ENCODE measurements at places on chromosomes 2 and 18.

DNA sequence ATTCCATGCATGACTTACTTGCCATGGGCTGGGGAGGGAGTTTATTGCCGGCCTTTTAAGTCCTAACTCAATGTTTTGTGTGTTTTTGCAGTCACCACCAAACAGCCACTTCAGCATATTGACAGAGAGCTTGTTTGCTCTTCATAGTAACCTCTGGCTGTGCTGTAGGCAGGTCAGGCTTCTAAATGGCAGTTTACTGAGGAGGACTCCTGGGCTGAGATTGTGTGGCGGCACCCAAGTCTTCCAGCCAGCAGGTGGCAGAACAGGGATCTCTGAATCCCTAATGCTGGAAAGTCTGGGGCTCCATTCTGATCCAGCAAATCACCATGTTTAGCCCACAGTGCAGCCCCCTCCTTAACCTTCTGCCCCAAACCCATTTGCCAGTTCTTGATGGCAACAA is 121.2 kb downstream of the CAPN13 start:
- DNase-seq: no peak

GRCh38 chr2:25123682-25124081 is 44.7 kb downstream of the POMC start:
- DNase-seq: no peak

DNA sequence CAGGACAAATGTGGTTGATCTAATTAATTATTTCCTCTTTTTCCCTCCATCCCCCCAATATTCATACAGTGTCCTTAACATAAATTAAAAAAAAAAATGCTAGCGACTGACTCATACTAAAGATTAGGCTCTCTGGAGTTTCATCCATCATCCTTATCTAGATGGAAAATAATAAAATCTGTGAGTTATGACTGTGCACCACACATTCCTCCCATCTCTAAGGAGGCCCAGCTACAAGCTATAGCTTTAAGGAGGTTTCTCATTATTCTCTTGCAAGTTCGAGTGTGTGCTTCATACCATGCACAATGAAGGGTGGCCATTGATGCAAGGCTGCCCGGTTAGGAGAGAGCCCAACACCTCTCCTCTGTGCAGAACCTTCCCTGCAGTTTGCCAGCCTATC is 77.3 kb downstream of the XDH start:
- no peak for DNase-seq

DNA sequence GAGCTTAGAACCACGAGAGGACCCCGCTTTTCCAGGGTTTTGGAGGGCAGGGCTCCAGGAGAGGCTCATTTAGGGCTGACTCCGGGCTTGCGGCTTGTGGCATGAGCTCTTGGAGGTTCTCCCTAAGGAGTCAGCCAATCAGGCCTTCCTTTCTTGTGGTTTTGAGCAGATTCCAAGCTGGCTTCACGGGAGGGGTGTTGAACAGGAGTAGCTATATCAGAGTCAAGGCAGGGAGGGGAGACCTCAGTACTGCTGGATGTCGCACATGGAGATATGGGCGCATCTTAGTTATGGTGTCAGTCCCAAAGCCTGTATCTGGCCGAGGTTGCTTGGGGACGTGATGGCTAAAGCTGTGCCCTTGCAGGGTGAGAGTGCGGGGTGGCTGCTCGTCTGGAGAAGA is 98.6 kb downstream of the AGAP1 start:
- no peak for DNase-seq

DNA sequence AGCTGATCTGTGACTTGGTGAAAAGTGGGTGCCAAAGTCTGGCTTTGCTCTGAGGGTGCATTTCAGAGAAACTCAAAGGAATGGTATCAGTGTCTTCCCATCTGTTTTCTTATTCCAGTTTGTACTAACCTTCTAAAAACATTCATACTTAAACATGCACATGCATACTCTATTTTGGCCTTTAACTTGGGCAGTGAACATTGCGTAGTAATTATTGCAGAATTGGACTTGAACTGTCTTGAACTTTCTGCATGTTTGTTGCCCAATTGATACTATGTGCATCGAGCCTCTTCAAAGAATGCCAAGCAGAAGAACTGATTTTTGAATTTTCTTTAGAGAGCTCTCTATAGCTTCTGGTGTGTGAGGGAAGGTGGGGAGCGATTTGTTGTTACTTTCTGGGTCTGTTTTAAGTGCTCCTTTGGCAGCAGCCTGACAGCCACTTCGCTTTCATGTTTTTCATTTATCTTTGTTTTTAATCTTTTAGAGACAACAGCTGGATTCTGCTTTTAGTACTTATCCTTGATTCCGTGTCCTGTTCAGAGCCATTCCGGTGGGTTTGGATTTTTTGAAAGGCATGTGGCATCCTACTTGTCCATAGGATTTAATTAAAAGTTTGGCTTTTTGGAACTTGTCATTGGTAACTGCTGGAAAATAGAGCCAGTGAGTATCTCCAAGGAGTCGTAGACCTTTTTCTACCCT is 159.2 kb downstream of the RAPGEF4 start:
- no peak for DNase-seq

DNA sequence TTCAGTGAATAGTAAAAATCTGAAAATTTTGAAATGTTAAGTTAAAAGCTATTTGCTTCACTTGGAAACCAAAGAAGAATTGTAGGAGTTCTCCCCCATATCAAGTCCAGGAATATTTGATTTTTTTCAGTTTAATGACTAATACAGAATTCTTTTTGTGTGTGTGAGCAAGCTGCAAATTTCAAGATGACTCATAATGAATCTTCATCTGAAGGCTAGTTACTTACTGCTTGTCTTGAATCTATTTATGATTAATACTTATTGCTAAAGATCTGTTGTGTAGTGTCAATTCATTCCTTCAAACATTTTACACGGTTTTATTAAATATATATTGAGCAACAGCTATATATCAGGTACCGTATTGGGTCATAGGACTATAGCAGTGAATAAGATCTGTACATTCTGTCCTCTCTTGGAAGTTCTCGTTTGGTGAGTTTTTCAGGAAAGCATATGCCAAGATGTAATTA is 47.8 kb upstream of the CAVIN2 start:
- no peak for DNase-seq

DNA sequence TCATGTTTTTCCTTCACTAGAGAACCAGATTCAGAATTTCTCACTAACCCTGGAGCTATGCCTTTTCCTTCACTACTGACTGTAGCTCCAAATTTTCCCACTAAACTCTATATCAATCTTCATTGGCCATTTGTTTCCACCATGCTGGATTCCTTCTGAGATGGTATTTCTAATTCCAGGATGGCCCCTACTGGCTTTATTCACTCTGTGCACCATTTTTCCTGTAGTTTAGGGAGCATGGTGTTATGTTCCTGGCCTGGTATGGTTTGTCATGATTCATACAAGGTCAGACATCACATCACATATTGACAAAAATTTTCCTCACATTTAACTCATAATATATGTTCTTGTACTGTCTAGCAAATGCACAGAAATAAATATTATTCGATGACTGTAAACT is 229.2 kb upstream of the TFPI start:
- no peak for DNase-seq

GRCh38 chr2:222433332-222434173 is 9.2 kb downstream of the SGPP2 start:
- no peak for DNase-seq

DNA sequence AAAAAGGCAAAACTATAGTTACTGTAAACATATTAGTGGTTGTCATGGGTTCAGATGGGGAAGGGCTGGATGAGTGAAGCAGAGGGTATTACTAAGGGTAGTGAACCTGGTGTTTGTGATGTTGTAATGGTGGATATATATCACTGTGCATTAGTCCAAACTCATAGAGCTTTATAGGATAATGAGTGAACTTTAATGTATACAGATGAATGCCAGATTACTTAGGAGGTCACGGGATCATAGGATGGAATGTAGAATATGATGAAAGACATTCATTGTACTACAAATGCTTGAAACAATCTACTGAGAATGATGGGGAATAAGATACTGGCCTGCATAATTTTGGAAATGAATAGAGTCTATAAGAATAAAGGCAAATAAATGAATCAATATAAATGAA is 226.7 kb upstream of the ZNF804A start:
- DNase-seq: no peak

GRCh38 chr18:79912994-79913831 is 38.2 kb downstream of the SLC66A2 start:
- no peak for DNase-seq

GRCh38 chr18:35580701-35581539 is 620 bp upstream of the GALNT1 start:
- peak; percentile 64 for DNase-seq

DNA sequence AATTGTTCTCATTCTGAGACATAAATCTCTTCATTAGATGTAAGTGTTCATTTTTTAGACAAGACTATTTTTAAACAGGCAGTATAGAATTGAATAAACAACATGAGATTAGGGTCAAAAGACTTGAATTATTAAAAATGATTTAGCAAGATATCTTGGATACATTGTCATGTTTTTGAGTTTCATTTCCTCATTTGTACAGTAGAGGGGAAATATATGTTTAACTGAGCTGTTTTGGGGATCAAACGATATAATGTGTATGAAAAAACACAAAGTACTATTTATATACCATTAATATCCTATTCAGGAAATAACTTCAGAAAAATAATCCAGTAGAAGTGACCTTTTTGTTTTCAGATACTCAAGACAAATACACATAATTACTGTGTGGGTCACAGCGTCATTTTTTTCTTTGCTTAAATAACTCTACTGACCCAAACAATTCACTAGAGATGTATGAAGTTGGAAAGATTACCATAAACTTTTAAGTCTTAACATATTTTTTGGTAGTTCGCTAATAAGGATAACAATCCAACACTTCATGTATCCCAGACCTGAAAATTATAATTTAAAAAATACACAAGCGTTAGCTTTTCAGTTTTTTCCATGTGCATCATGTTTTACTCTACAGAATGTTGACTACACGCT is 896 bp upstream of the ASXL3 start:
- DNase-seq: no peak

DNA sequence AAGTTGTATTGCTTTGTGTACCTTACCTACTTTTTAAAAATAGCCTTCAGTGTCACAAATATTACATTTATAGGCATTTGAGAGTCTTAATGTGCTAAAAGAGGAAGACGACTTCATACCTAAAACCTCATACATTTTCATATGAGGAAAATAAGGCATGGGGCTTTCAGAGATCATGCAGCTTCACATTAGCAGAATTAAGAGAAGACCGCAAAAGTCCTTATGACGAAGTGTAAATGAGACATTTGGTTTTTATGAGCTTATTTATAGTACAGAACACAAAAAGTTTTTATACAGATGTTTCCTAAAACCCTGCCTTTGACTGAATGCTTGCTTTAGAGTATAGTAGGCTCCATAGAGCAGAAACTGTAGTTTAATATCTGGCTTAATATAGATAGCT is 10.1 kb upstream of the CCDC138 start:
- no peak for DNase-seq

DNA sequence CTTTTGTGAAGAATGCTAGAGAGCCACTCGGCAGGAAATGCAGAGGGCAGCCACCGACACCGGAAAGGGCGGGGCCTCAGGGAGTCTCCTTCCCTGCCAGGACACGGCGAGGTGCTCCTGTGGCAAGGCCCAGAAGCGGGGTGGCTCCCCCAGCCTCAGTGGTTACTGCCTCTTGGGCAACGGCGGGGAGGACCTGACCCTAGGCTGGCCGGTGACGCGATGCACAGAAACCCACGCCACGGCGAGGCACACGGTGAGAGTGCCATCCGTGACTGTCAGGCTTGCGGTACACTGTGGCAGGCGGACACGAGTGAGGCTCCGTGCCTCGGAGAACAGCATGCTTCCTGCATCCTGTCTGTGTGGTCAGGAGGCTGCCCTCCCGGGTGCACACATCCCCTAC is 47.8 kb downstream of the ZAP70 start:
- DNase-seq: peak; percentile 48

DNA sequence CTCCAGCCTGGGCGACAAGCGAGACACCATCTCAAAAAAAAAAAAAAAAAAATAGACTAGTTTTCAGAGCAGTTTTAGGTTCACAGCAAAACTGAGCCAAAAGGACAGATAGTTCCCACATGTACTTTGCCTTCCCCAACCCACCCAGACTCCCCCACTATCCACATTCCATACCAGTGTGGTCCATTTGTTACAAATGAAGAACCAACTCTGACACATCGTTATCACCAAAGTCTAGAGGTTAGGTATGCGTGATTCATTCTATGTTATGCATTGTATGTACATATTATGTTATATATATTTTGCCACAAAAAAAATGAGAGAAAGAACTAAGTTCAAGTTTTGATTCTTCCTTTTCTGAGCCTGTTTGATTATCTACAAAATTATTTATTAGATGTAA is 3.5 kb downstream of the DUSP11 start:
- DNase-seq: no peak

GRCh38 chr2:139296672-139297209 is 516.6 kb upstream of the NXPH2 start:
- no peak for DNase-seq

DNA sequence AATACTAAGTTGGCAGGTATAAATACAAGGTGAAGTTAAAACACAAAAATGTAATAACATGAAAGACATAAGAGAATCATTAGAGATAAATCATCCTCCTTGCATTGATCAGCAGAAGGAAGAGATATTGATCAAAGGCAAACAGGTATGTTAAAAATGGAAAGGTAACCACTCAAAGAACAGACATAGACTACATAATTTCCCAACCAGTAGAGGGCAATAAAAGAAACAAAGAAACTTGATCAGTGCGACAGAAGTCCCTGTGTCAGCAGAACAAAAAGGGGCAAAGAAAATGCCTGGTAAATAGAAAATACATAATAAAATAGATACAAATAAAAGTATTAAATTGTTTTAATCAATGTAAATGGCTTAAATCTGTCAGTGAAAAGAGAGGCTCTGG is 53.6 kb downstream of the FAM228A start:
- DNase-seq: no peak

DNA sequence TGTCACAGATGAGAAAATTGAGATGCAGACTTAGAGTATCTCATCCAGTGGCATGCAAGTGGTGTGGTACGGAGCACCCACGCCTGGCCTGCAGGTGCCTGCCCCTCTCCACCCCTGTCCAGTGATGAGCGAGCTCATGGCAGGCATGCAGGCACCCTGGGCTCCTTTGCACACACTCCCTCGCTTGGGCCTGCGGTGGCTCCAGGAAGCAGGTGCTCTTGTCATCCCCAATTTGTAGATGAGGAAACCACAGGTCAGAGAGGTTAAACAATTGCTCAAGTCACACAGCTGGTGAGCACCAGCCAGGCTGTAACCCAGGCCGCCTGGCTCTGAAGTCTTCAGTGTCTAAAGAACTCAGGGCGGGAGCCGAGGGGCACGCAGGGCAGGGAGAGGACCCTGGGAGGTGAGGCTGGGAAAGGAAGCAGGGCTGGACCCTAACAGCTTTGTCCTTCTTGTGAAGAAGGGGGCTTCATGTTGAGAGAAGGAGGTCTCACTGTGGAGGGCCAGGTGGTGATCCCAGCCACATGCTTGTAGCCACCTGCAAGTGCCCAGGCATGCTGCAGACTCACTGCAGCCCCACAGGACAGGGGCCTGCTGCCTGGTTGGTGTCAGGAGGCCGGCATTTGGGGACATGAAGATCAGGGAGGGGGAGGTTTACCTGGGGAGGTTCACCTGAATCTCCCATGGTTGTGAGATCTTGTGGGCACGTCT is 166.2 kb downstream of the SH3RF3 start:
- no peak for DNase-seq

GRCh38 chr18:43312891-43313290 is 35.6 kb upstream of the SYT4 start:
- DNase-seq: no peak

- DNase-seq: no peak
Measured at GRCh38 chr2:138020432-138020831, 56.2 kb downstream of the HNMT start.

- DNase-seq: peak; percentile 37
Measured at GRCh38 chr2:121650315-121650930, 1.2 kb upstream of the CLASP1 start.

Data from activated CD4-positive, CD25-positive, alpha-beta regulatory T cell treated with anti-CD3 and anti-CD28 coated beads, Interleukin-2, amount 50 U/mL, for 72 hours (primary cell).